ENCODE measurements at places on chromosomes 7 and 10.

GRCh38 chr10:94251098-94251497, 111.6 kb downstream of the NOC3L start:
- no peak for DNase-seq

DNA sequence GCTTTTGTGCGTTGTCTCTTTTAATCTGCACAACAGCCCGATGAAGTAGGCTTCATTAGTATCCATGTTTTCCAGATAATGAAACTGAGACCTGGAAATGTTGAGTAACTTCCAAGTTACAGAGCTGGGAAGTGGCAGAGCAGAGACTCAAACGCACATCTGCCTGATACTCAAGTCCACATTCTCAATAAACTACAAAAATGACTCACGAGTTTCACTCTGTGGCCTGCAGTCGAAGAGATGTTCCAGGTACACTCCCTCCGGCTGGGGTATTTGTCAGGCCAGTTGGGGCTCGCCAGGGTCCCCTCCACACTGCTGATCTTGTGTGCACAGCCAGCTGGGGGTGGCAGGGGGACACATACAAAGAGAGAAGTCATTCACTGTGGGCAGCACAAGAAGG, 17.7 kb upstream of the OPALIN start:
- DNase-seq, result no peak

GRCh38 chr10:35339942-35340341, 3.6 kb downstream of the CCNY start:
- no peak for DNase-seq

GRCh38 chr7:1922071-1922869, 252.2 kb downstream of the ELFN1 start:
- no peak for DNase-seq

DNA sequence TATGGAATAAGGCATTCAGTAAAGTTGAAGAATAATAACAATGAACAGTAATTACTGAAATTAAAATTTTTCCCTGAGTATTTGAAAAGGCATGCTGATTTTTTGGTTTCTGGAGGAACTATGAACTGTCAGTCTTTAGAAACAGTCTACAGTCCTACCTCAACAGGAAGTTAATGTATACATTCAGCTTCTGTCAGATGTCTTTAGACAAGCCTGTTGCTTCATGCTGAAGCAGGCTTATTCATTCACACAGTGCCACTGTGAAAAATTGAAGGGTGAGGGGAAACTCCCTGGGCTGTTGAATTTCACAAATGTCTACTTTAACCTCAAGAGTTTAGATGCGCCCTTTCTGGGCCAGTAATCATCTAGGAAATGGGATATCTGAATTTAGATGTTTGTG, 3.5 kb downstream of the NRF1 start:
- no peak for DNase-seq

DNA sequence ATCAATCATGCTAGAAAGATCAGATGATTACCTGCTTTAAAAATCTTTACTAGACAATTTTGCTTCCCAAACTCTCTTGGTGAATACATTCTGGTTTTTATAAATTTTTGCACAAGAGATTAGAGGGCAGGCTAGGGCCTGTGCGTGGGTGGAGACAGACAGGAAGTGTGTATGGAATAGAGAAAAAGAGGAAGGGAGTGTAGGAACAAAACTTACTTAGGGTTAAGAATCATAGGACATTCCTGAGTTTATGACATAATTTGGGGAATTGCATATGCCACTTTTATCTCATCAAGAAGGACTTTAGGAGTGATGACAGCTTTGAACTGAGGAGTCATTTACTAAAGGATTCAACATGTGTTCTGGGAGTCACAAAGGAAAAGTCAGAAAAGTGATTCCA, 31.3 kb downstream of the LAMB1 start:
- no peak for DNase-seq

GRCh38 chr10:51667678-51668335, 31.6 kb downstream of the CSTF2T start:
- no peak for DNase-seq

- no peak for DNase-seq
Measured at GRCh38 chr7:100964630-100965029, 4.7 kb upstream of the MUC12 start.

GRCh38 chr7:131255242-131255641, 72.4 kb upstream of the MKLN1 start:
- no peak for DNase-seq

- DNase-seq, result no peak
Measured at GRCh38 chr10:71864911-71865361, 13.9 kb upstream of the PSAP start.

GRCh38 chr10:89296220-89296648, 5.6 kb upstream of the IFIT2 start:
- no peak for DNase-seq

GRCh38 chr7:104775531-104775930, 238.5 kb upstream of the KMT2E start:
- DNase-seq, result no peak

GRCh38 chr10:125064681-125065492, 95.5 kb downstream of the CTBP2 start:
- no peak for DNase-seq

GRCh38 chr10:77946084-77946483, 19.5 kb upstream of the DLG5 start:
- no peak for DNase-seq

DNA sequence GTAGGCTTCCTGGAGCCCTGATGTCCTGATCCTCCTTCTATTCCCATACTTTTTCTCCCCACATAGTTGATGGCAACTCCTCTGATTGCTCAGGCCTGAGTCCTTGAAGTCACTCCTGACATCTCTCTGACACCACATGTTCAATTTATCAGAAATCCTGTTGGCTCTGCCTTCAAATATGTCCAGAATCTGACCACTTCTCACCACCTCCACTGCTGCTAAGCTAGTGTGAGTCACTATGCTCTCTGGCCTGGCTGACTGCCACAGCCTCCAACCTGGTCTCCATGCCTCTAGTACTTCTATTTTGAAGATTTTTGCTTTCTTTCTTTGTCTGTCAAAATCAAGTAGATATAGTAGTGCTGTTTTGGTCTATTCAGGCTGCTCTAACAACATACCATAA, 53.0 kb downstream of the TMEM229A start:
- DNase-seq, result no peak

DNA sequence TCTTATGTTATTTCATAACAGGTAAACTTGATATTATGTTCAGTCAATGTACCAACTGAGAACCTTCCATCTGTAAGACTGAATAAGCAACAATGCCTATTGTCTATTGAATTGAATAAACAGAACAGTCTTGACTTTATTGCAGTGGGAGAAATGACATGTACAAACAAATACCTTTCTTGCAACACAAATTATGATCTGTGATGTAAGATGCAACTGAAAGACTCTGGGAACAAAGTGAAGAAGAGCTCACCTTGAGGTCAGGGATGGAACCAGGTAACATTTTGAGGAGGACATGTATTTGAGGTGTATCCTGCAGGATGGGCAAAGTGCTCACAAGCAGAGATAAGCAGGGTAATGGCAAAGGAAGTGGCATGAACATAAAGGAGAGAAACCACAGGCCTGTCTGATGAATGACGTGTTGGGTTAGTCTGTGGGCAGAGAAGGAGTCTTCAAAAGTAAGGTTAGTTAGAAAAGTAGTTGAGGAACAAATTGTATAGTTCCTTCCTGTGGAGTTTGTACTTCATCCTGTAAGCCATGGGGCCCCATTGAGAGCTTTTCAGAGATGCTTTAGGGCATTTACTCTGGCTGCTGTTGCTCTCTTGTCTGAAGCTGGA, 9.5 kb downstream of the PNLIPRP3 start:
- no peak for DNase-seq

- no peak for DNase-seq
Measured at GRCh38 chr7:150862356-150862755, 10.0 kb downstream of the AOC1 start.

DNA sequence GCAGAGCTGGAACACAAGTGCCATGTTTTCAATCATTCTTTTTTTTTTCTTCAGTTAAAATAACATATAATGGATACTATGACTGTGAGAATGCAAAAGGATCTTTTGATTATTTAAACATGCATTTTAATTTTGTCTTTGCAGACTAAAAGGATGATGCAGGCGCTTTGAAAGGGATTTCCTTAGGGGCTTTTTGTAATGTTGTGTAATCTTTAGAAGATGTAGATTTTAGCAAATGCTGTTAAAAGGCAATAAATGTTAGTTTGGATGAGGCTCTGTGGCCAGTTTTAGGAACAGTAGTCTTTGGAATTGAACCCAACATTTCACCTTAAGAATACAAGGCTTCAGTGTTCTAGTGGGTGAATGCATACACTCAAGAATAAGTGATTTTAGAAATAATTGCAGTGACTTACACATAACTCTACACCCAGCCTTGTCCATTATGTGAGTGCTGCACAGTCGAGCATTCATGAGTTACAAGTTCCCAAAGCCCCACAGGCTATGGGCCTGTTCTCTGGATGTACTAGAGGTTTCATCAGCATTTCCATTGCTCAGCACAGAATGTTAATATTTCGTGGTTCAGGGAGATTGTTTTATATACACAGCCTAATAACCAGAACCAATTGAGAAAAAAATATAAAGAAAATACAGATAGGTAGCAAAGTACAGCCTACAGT, 11.6 kb downstream of the PAPSS2 start:
- no peak for DNase-seq

- no peak for DNase-seq
Measured at GRCh38 chr7:17320102-17320497, 21.6 kb downstream of the AHR start.

DNA sequence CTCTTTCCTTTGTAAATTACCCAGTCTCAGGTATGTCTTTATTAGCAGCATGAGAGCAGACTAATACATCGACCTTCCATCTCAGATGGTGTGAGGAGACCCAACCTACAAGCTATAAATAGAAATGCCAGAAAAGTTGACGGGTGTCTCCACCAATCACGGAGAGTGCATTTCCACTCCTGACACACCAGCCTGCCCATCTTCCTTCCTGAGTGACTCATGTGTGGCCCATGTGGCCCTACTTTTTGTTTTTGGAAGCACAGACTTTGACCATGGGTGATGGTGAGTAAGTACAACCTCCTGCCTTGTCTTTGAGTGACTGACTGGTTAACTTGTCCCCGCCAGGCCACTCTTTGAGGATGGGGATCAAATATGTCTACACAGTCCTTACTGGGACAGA, 147.0 kb downstream of the OAT start:
- DNase-seq, result no peak

GRCh38 chr7:149561072-149561471, 63.5 kb upstream of the ZNF746 start:
- DNase-seq, result no peak

DNA sequence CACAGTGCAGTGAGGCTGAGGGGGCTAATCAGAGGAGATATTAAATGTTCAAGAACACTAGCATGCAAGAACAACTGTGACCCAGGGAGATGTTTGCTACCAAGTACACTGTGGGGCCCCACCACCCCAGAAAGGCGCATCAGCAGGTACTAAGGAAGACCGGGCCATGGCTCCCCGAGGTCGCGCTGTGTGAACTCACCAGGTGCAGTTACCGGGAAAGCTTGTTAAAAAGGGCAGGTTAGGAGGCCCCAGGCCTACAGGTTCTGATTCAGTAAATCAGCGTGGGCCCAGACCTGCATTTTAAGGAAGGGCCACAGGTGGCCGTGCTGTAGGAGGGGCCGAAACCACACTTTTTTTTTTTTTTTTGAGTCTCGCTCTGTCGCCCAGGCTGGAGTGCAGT, 54.6 kb downstream of the TMEM209 start:
- DNase-seq, result no peak

DNA sequence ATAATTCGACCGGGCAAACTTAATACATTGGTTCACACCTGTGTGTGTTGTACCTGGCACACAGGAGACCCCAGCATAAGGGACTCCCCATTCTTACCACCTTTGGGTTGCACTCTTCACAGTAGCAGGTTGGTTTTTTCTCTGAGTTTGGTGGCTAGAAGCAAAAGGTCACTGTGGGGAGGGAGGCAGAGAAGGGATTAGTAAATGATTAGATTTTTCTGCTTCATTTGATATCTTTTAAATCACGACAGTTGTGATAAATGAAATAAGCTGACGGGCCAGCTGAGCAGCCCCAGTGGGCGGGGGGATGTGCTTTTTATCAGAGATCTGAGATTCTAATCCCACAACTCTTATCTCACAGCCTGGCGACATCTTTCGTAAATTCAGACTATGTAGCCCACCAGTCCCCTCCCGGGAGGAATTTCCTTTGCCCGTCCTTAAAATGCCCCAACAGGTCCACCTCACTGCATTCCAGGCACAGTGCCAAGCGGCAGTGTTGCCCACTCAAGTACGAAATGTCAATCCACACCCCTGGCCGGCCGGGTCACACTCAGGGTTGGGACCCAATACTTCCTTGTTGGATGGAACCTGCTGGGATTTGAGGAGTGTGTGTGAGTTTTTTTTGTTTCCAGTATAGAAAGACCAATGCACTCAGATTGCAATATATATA, 10.5 kb upstream of the KCP start:
- no peak for DNase-seq

DNA sequence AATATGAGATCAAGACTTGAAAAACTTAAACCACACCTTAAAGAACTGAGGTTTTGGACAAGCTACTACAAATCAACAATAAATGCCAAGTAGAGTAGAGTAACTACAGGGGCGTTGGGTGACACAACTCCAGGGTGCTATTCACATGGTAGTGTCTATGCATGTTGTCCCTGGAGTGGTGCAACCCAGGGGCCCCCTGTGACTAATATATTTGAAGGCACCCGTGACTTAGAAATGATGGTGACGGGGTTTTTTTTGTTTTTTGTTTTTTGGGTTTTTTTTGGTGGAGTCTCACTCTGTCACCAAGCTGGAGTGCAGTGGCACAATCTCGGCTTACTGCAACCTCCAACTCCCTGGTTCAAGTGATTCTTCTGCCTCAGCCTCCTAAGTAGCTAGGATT, 106.9 kb downstream of the FAM107B start:
- DNase-seq, result no peak

DNA sequence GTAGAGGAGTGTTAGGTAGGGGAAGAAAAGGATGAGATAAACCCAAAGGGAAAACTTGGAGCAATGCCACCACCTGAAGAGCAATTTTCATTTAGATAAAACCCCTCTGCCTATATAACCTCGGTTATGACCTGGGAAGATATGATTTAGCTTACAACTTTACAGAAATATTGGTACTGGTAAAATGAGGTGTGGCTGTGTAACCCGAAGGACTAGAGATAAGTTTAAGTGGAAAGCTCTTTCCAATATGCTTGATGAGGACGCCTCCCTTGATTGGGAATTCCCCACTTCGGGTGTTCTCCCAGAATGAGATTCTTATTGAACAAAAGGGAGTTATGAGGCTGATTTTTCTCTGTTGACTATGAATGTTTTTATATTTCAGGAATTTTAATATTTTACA, 109.5 kb upstream of the CDK6 start:
- no peak for DNase-seq

GRCh38 chr10:44689368-44689767, 221.8 kb upstream of the TMEM72 start:
- DNase-seq, result no peak

Measured in NCI-H2081 treated with DMSO at 0.1 percent for 48 hours (cell line).